IgD-negative memory B cell (primary cell): ENCODE measurements at places on chromosomes 1 and 21. TPM values are rescaled to one million over a fixed set of nuclear protein-coding genes. Genes with fewer than 3 reads are reported as not detected.

The DENND2D gene
- 107 TPM for polyA plus RNA-seq

The CFHR1 gene
- polyA plus RNA-seq: not detected

The LAD1 gene
- not detected for polyA plus RNA-seq

The FABP3 gene
- not detected for polyA plus RNA-seq

The DCST1 gene
- not detected for polyA plus RNA-seq

The TRAF3IP3 gene
- 240 TPM for polyA plus RNA-seq

The SZRD1 gene
- polyA plus RNA-seq: 53.4 TPM

The CAPN8 gene
- not detected for polyA plus RNA-seq

The ATP1A4 gene
- not detected for polyA plus RNA-seq

The NPHS2 gene
- polyA plus RNA-seq: not detected

The B3GALT5 gene
- polyA plus RNA-seq: not detected

The ANGPTL3 gene
- polyA plus RNA-seq: not detected

The ASTN1 gene
- not detected for polyA plus RNA-seq

The SPRR2F gene
- polyA plus RNA-seq: not detected

The SYNJ1 gene
- 1.4 TPM for polyA plus RNA-seq

The AJAP1 gene
- not detected for polyA plus RNA-seq

The IGSF21 gene
- polyA plus RNA-seq: not detected

The RXFP4 gene
- polyA plus RNA-seq: 0.78 TPM

The LENEP gene
- polyA plus RNA-seq: not detected

The CHIA gene
- 1.0 TPM for polyA plus RNA-seq

The GSTM5 gene
- not detected for polyA plus RNA-seq

The ZNF692 gene
- 17.0 TPM for polyA plus RNA-seq

The CAPN2 gene
- polyA plus RNA-seq: 140 TPM

The MRPL37 gene
- polyA plus RNA-seq: 56.2 TPM

The SGIP1 gene
- polyA plus RNA-seq: 0.71 TPM

The PDC gene
- polyA plus RNA-seq: not detected

The NPPA gene
- not detected for polyA plus RNA-seq

The POLR3C gene
- polyA plus RNA-seq: 54.0 TPM

The PLA2G5 gene
- not detected for polyA plus RNA-seq

The HSF2BP gene
- polyA plus RNA-seq: 0.11 TPM

The ECM1 gene
- 0.11 TPM for polyA plus RNA-seq

The S100A7 gene
- not detected for polyA plus RNA-seq

The DLGAP3 gene
- polyA plus RNA-seq: 0.33 TPM

The TMPRSS15 gene
- not detected for polyA plus RNA-seq

The ALDH4A1 gene
- polyA plus RNA-seq: 2.8 TPM

The KRTAP27-1 gene
- not detected for polyA plus RNA-seq

The ITLN2 gene
- polyA plus RNA-seq: not detected

The BRDT gene
- not detected for polyA plus RNA-seq

The NID1 gene
- polyA plus RNA-seq: not detected

The PPP1R12B gene
- 12.3 TPM for polyA plus RNA-seq

The PDPN gene
- polyA plus RNA-seq: not detected

The CNKSR1 gene
- 2.2 TPM for polyA plus RNA-seq

The ARHGAP29 gene
- not detected for polyA plus RNA-seq

The TCHHL1 gene
- not detected for polyA plus RNA-seq

The STYXL2 gene
- not detected for polyA plus RNA-seq

The SHCBP1L gene
- polyA plus RNA-seq: not detected

The TUT4 gene
- 46.3 TPM for polyA plus RNA-seq

The OLFML3 gene
- polyA plus RNA-seq: not detected

The LEMD1 gene
- not detected for polyA plus RNA-seq

The RBP7 gene
- 1.3 TPM for polyA plus RNA-seq

The ADCY10 gene
- 0.49 TPM for polyA plus RNA-seq
